NB4 (cell line): ENCODE measurements at places on chromosomes 4 and X.

DNA sequence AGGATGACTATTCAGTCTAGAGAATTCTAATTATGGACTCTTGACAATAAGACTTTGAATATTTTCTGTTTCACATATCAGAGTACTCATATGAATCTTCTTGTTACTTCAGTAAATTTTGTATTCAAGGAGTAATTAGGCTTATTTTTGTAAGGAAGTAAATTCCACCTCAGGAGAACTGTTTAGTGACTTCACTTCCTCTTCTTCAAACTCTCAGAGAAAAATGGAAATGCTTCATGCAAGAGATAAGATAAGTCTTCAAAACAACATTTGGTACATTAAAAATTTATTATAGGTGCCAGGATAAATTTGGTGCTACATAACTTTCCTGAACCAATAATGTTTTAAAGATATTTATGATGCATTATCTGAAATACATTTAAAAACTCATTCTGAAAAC, 1421.9 kb downstream of the PCDH7 start:
- peak; percentile 30 for DNase-seq

DNA sequence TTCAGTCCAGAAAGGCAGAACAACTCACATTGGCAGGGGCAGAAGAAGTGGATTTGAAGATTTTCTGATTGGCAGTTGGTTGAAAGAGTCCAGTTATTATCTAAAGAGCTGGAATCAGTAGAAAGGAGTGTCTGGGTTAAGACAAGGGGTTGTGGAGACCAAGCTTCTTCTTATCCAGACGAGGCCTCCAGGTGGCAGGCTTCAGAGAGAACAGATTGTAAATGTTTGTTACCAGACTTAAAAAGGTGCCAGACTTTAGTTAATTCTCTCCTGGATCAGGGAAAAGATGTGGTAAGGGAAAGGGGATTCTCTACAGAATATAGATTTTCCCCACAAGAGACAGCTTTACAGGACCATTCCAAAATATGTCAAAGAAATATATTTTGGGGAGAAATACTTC, 36.7 kb upstream of the TLR3 start:
- DNase-seq: no peak

GRCh38 chr4:129929052-129929451, 833.1 kb downstream of the C4orf33 start:
- peak; percentile 35 for DNase-seq

DNA sequence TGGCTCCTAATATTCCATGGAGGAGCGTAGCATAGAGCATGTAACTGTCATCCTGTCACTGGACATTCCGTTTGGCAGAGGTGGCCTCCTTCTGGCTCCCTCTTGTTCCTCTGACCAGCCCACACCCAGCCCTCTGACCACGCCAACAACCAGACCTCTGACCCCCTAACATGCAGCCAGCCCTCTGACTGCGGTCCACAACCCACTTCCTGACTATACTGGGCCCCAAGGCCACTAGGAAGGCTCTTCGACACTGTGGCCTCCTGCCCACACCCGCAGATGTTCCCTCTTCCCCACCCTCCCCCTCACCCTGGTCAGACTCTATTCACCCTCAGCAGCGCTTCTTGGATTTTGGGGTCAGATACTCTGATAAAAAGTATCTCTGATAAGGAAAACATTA, 141.4 kb downstream of the EVC2 start:
- DNase-seq: no peak

DNA sequence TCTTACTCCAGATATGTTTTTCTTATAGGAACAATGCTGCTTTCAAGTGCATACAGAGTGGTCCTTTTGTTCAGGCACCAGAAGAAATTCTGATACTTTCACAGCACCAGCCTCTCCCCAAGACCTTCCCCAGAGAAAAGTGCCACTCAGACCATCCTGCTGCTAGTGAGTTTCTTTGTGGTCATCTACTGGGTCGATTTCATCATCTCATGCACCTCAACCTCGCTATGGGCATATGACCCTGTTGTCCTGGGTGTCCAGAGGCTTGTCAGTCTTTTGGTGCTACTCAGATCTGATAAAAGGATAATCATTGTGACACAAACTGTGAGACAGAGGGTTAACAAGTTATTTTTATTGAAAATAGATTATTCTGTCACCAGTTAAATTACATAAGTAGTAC, 39.5 kb downstream of the WDR13 start:
- peak; percentile 20 for DNase-seq

DNA sequence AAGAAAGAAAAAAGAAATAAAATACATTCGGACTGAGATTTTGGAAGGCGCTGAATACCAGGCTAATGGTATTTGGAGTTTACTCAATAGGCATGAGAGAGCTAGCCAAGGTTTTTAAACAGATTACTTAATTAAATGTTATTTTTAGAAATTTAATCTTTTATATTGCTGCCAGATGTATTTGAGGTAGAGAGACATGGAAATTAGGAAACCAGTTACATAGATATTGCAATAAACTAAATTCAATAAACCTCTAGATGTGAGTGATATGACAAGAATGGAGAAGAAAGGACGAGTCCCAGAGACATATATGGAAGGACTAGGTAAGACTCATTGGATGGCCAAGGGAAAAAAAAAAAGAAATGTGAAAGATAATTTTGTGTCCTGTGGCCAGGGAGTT, 38.5 kb upstream of the IL13RA1 start:
- no peak for DNase-seq

GRCh38 chr4:163505374-163505773, 10.9 kb downstream of the TMA16 start:
- no peak for DNase-seq

DNA sequence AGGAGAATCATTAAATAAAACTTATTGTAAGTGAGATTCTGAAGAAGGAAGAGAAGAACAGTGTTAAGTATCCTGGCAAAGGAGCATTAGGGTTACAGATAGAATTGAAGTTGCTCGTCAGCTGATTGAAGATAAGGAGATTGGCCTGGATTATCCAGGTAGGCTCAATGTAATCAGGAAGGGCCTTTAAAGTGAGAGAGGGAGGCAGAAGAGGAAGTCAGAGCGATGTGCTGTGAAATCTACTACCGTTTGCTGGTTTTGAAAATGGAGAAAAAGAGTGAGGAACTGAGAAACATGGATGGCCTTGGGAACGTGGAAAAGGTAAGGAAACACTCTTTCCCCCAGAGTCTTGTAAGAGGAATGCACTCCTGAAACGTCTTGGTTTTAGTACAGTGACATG, 245.7 kb downstream of the ANTXR2 start:
- no peak for DNase-seq

GRCh38 chr4:98555798-98556445, 102.5 kb downstream of the TSPAN5 start:
- no peak for DNase-seq

DNA sequence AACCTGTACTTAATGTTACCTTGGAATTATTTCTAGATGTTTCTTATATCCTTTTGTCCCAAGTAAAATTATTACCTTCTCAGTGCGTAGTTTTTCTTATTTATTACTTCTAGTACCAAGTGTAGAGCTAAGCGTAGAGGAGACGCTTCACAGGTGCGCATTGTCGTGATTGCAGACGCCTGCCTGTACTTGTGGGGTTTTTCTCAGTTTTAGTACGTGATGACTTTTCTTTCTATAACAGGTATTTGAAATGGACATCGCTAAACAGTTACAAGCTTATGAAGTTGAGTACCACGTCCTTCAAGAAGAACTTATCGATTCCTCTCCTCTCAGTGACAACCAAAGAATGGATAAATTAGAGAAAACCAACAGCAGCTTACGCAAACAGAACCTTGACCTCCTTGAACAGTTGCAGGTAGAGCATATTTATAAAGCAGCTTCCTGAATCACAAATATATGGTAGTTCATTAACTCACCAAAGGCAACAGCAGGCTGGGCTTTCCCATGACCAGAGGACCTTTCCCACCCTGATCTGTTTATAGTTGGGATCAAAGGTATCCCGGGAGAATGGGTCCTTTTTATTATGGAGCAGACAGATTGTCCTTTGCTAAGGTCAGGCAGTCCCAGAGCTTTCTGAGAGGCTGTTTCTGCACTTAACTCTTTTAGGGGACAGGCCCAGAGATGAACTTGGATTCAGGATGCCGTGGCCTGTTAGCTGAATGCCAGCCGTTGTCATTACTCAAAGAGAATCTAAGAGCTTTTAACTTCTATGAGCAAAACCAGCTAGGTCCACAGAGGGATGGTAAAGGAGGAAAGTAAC, 172.9 kb downstream of the PTTG2 start:
- DNase-seq: no peak

GRCh38 chr4:118898684-118899138, 10.1 kb downstream of the SYNPO2 start:
- DNase-seq: no peak

DNA sequence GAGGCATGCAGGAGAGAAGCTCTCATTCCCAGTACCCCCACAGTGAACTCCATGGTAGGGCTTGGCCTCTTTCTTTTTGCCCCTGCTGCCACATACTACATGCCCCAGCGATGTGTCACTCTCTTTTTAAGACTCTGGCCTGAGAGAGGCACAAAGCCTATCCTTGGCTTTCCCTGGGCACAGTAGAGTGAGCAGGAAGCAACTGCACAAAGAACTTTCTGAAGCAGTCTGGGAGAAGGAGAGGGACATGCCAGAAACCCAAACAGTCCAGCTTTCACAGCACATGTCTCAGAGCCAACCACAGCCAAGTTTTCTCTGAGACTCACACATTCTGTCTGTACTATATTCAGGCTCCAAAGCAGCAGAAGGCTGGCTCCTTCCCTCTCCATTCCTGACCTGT, 7.9 kb upstream of the NALF2 start:
- DNase-seq: no peak

DNA sequence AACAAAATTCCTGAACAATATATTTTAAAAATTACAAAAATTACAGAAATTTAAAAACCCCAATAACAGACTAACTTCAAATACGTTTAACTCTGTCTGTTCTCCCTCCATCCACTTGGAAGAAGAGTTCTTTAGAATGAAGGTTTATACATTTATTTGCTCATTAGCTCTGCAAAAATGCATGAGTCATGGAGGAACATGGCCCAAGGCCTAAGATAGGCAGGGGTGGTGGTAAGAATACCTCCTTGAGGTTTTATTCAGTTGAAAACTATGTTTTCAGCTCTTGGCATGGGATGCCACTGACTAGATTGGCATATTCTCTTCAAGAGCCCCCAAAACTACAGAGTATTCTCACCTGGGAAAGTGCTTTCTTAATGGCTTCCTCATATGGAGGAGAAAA, 8.8 kb upstream of the LRRC66 start:
- no peak for DNase-seq

- no peak for DNase-seq
Observed at GRCh38 chr4:187814737-187815465, 180.7 kb upstream of the ZFP42 start.

GRCh38 chr4:94843216-94843615, 85.5 kb downstream of the BMPR1B start:
- no peak for DNase-seq

GRCh38 chr4:182827954-182828353, 89.2 kb downstream of the DCTD start:
- DNase-seq: no peak

DNA sequence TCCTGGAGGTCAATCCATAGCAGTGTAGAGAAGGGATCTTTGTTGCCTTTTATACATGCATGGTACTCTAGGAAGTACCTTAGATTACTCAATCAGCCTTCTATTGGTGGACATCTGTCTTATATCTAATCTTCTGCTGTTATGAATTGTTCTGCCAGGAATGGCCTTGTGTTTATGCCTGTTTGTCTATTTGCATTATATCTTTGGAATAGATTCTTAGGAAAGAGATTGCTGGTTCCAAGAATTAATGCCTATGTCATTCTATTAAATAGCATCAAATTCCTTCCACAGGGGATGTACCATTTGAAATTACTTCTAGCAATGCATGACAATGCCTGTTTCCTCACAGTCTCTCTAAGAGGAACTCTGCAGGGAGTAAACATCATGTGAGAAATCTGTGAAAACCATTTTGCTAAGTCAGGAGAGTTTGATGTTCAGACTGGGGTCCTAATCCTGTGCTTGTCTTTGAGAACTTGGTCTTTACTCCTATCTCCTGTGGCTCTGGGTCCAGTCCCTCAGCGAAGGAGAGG, 42.5 kb downstream of the BEX3 start:
- no peak for DNase-seq

GRCh38 chr4:15690020-15690809, 8.6 kb downstream of the FAM200B start:
- peak; percentile 86 for DNase-seq

GRCh38 chr4:157832596-157832995, 340.2 kb downstream of the GASK1B start:
- no peak for DNase-seq

GRCh38 chrX:18491587-18492340, 66.4 kb downstream of the CDKL5 start:
- DNase-seq: no peak

- no peak for DNase-seq
Observed at GRCh38 chr4:125529071-125529470, 214.3 kb downstream of the FAT4 start.

- DNase-seq: peak; percentile 53
Observed at GRCh38 chr4:22897520-22898108, 204.9 kb downstream of the GBA3 start.

- no peak for DNase-seq
Observed at GRCh38 chr4:108868606-108869227, 105.9 kb upstream of the ETNPPL start.

DNA sequence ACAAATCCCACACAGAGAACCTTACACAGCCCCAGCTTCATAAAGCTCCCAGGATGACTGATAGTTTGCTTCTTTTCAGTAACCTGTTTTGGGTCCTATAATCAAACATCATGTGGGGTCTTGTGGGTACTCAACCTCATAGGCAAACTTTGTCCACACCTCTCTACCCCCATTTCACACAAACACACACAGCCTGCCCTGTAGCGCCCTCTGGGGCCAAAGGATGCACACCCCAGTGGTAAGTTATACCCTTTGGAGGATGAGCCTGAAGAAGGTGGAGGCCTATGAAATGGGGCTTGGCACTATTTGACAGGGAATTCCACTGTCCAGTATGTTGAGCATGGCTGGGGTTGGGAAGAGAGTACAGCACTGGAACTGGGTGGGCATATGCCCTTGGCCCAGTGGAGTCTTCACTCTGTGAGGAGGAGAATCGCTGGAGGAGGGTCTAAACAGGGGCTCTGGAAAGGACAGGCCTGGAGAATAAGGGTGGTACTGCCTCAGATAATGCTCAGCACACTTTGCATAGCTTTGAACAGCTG, 30.5 kb upstream of the COL25A1 start:
- peak; percentile 8 for DNase-seq
